Cortex of kidney (tissue), 1 donor: ENCODE measurements at places on chromosomes 3 and 15.

DNA sequence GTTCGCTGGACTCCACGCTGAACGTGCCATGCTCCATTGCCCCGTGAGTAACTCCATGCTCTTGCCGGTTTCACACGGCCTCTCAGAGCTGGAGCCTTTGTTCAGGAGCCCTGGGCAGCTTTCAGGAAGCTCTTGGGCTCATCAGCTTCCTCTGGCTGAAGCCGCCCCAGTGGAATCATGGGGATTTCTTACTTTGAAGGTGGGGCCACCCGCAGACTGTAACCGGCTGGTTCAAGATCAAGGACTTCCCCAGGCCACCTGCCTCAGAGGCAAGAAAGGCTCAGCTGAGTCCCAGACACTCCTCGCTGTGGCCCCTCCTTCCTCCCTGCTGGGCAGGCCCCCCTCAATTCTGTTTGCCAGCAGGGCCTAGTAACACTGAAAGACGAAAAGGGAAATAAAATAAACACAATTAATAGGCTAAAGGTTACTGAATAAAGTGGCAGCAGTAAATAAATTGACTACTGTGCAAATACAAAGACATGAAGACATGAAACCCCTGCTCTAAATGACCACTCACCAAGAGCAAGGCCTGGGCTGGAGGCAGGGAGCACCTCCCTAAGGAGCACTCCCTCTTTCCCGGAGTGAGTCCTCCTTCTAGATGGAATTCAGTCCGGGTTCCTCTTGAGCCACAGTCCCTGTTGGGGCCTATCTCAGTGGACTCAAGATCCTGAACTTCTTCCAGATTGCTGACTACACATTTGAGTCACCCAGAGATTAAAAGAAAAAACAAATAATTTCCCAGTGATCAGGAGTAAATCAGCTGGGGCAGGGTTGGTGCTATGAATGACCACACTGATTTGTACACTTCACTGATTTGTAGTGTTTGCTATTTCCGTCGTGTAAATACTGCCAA is 51.0 kb downstream of the ZDHHC19 start:
- no peak for DNase-seq

- no peak for DNase-seq
These were observed 39.8 kb downstream of the ZFAND6 start for GRCh38 chr15:80099241-80099640.

DNA sequence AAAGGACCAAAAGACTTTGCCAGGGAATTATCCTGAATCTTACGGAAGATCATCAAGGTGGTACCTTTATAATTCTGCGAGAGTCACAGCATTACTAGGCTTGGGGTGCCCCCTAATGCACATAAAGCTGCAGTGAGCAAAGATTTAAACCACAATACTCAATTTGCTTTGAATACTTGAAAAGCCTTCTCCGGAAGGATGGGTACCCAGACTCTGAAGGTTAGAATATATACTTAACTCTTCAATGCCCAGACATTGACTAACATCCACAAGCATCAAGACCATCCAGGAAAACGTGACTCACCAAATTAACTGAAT is 117.8 kb upstream of the KCNH8 start:
- no peak for DNase-seq

- DNase-seq, result no peak
These were observed 12.1 kb downstream of the TBC1D2B start for GRCh38 chr15:78065284-78065872.

DNA sequence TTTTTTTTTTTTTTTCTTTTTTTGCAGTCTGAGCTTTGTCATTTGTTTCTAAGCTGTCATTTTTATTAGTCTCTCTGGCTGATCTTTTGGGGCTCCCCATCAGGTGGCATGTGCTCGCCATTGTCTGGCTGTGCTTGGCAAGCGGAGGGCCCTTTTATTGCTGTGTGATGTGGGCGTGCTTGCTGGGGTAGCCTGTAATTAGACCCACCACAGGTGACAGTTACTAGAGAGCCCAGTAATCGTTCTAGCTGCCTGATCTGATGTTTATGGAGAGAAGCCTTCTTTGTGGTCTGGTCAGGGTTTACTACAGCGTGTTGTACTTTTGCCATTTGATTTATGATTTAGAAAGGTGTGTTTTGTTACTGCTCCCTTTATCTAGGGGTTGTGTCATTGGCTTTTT is 179.9 kb downstream of the MCTP2 start:
- DNase-seq, result no peak

DNA sequence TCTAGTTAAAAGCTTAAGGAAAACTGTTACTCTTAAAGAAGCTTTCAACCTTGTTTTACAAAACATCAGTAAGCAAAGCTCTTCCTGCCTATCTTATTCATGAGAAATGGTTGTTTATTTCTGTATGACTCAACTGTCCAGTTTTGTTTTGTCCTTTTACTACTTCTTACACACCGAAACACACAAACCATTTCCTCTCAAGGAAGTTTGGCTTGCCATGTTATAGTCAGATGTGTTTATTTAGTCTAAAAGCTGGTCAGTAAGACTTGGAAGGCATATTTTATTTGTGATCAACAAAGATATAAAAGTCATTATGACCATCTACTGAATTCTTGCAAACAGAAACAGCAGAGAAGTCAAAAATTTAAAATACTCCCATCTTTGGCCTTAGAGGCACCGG is 53.2 kb upstream of the RBSN start:
- DNase-seq, result no peak

DNA sequence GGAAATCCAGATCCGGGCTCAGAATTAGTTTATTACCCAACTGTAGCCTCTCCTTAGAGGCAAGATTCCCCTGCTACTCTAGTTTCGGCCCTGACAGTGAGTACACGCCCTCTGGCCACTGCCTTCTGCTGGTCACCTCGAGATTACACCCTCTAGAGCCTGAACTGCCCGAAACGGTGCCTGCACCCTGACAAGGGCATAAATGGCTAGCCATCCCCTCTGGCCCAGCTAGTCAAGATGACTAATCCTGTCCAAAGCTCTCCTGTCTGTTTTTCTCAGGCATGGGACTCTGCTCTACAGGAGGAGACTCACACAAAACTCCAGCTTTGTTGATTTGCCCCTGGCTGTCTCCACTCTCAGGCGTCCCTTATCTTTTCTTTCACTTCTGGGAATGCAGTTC is 150.5 kb upstream of the UBE2E2 start:
- DNase-seq, result no peak

DNA sequence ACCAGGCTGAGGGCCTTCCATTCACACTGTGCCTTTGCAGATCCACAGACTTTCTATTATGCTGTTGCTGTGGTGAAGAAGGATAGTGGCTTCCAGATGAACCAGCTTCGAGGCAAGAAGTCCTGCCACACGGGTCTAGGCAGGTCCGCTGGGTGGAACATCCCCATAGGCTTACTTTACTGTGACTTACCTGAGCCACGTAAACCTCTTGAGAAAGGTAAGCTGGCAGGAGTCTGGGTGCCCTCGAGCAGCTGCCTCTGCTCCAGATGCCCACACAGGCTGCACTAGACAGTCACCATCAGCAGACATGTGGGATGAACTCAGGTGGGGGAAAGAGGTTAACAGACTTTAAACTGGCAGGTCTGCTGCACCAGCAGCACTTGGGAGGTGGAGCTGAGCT is 8.3 kb downstream of the TF start:
- no peak for DNase-seq

DNA sequence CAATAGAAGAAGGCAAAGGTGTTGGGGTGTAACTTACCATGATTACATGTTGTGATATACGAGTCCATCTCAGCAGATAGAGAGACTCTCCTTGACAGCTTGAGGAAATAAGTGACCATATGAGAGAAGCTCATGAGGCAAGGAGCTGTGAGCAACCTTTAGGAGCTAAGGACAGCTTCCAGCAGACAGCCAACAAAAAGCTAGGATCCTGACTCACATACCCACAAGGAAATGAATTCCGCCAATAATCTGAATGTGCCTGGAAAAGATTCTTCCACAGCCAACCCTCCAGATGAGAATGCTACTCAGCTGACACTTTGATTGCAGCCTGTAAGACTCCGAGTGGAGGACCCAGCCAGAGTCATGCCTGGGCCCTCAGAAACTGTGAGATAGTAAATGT is 339.6 kb upstream of the TPRG1 start:
- DNase-seq, result no peak

DNA sequence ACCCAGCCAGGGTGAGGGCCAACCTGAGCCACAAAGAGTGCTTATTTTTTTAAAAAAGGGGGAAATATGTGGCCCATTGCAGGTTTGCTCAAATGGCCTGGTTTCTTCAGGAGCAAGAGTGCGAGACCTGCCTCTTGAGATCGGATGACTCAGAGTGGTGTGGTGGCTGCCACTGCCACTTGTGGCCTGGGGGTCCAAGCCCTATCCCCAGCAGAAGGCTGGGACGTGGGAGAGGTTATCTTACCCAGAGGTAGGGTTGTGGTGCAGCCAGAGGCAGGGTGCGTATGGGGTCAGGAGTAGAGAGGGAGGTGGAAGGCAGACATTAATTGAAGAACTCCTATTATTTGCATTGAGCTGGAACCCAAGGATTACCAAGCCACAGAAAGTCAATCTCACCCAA is 83.2 kb upstream of the SMAD3 start:
- no peak for DNase-seq

GRCh38 chr15:38398134-38398533 is 55.8 kb upstream of the FAM98B start:
- no peak for DNase-seq

- DNase-seq, result no peak
These were observed 15.5 kb downstream of the RABL3 start for GRCh38 chr3:120726791-120727190.

DNA sequence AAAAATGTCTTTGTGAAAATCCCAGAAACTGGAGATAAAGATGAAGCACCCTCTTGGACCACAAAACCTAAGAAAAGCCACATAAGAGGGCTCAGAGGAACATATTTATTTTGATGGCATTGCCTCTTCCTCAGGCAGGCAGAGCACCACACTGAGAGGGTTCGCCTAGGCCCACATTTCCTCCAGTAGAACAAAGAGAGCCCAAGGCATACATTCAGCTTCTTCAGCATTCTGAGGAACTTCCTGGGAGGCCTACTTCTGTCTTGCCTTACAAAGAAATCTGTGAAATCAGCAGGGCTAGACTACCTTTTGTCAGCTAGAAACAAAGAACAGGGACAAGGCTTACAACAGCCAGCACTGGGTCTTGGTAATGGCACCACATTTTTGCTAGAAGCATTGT is 1325.3 kb downstream of the SI start:
- DNase-seq, result no peak

DNA sequence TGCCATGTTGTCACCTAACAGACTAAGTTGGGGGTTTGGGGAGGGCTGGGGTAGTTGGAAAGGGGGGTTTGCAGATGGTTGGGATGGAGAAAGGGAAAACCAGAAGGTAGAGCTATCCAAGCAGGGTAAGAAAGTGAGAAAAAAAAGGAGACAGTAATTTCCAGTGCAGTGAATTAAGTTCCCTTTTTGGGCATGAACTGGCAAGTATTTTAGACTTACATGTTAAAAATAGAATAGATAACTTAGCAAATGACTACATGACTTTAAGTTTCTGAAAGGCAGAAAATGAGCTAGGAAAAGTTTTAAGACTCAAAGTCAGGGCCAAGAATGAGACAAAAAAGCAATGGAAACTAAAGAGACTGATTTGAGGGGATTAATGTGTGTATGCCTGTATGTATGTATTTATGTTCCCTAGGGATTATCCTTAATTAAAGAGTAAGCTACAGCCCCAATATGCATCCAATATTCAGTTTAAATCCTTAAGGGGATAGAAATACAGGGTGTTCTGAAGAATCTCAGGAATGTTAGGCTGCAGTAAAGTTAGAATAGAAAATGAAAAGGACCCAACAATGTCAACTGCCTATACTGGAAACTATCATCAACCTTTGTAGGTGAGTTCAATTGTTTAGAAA is 285.2 kb upstream of the MME start:
- DNase-seq, result no peak

- DNase-seq, result no peak
These were observed 35.6 kb upstream of the PRR23E start for GRCh38 chr3:127157171-127157828.

- DNase-seq, result no peak
These were observed 21.6 kb downstream of the RNU5B-1 start for GRCh38 chr15:65326117-65326526.

GRCh38 chr3:38257583-38257982 is 8.0 kb upstream of the SLC22A13 start:
- no peak for DNase-seq
